Ammon's horn (tissue), 1 donor: ENCODE measurements at places on chromosomes 5 and 9.
A peak's percentile ranks its signal among the peaks of the same experiment; 100 is the strongest.

GRCh38 chr9:129321286-129322021, 143.4 kb upstream of the IER5L start:
- DNase-seq: no peak

- DNase-seq: no peak
Observed at GRCh38 chr5:34015120-34015822, 7.4 kb upstream of the AMACR start.

GRCh38 chr5:54278036-54278830, 32.1 kb downstream of the ARL15 start:
- DNase-seq: no peak

GRCh38 chr5:151696470-151697061, 9.9 kb upstream of the SPARC start:
- DNase-seq: no peak

GRCh38 chr5:147188200-147189108, 46.4 kb upstream of the STK32A start:
- DNase-seq: peak; percentile 87

DNA sequence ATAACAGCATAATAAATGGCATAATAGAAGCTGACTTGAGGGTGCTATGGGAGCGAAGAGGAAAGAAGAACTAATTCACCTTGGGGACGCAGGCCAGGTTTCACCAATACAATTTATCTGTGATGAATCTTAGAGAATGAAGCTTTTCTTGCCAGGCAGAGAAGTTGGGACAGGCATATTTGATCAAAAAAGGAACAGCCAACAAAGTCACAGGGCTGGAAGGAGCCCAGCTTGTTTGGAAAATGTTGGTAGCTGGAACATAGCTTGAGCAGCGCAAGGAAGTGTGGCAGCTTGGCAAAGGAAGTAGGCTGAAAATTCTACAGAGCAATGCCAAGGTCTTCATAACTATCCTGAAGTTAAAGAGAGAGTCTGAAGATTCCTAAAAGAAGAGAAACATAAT, 181.5 kb upstream of the OR13F1 start:
- no peak for DNase-seq

DNA sequence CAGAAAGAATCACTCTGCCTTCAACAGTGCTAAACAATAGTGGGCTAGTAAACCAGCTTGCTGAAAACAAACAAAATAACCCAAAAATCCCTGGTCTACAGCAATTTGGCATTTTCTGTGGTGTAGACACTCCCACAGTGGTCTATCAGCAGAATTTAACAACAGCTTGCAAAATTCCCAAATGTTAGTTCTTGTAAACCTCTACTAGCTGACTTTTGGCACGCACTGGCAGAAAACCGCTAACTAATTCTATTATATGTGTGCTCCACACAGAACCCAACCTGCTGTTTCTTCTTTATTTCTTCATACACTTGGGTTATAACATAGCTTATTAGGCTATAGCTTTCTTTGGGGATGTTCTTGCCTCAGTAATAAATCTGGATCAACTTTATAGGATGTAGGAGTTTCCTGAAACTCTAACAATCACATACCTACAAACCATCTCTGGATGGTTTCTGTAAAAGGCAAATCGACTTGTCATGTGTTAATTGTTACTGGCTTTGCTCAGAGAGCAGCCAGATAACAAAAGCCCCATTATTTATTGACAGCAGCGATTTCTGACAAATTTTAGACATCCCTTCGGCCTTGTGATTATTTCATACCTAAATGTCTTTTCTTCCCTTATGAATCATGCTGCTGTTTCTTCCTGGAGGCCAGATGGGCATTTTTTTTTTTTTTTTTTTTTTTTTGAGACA, 82.7 kb upstream of the NAA35 start:
- peak; percentile 15 for DNase-seq

GRCh38 chr9:95570646-95571045, 53.9 kb upstream of the PTCH1 start:
- no peak for DNase-seq
